ENCODE measurements at places on chromosomes 5 and 9. TPM values are rescaled to one million over a fixed set of nuclear protein-coding genes. Genes with fewer than 3 reads are reported as not detected.

DNA sequence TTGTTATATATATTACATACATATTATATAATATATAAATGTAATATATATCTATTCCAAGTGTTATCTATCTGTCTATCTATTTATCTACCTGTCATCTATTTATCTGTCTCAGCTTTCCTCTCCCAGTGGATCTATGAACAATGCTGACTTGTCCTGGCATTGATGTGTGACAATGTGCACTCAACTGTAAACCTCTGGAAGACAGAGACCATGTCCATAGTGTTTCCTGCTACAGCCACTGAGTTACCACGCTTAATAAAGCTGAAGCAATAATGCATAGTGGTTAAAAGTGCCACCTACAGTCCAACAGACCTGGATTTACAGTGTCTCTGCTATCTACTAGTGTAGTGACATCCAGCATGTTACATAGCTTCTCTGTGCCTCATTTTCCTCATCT lies 57.2 kb upstream of the TMED7 start:
- H3K27me3 ChIP-seq: no peaks in the 10 kb centered on the region
- no peak for DNase-seq
- no peak overlapping the region for H3K27ac ChIP-seq
- no peaks in the 10 kb centered on the region for H3K4me1 ChIP-seq

Gene CCL28
- not detected for total RNA-seq

GRCh38 chr9:5767968-5768932 lies 64.7 kb downstream of the ERMP1 start:
- no peaks in the 10 kb centered on the region for H3K4me1 ChIP-seq
- DNase-seq: no peak
- H3K4me3 ChIP-seq: no peak overlapping the region
- no peaks in the 10 kb centered on the region for H3K27me3 ChIP-seq
- H3K27ac ChIP-seq: no peak overlapping the region

Gene ASB6
- total RNA-seq: 17.3 TPM

DNA sequence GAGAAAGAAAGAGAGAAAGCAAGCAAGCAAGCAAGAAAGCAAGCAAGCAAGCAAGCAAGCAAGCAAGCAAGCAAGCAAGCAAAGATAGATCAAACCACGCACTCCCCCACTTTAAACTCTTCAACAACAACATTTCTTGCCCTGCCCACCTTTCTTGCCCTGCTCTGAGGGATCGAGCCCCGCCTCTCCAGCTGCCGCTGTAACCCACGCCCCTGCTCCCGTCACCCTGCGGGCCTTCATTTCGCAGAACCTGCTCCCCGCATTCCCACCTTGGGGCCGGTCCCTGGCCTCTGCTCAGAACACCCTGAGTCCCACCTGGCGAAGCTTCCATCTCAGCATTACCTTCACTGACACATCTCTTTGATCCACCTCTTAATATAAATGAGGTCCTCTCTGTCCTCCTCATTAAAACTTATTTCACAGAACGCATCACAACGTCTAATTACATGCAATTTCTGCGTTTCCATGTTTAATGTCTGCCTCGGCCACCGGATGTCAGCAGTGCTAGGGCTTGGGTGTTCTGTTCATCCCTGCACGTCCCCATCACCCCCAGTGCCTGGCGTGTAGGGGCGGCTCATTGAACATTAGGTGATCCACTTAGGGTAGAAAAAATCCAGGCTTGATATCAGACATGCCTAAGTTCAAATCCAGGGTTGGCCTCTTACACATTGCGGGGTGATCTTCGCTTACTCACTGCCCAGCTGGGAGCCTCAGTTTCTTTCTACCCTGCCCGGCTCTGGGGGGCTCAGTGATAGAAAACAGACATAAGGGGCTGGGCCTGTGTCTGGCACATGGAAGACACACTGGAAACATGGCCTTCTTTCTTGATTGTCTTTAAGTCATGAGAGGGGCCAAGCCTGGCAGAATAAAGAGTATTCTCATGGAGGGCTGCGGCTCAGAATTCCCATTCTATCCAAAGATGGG lies 187.6 kb downstream of the DAB2IP start:
- no peak overlapping the region for H3K4me3 ChIP-seq
- no peaks in the 10 kb centered on the region for H3K27me3 ChIP-seq
- H3K27ac ChIP-seq: no peak overlapping the region
- H3K4me1 ChIP-seq: no peaks in the 10 kb centered on the region

GRCh38 chr5:14405706-14406553 lies 175.7 kb upstream of the OTULINL start:
- no peak overlapping the region for H3K27ac ChIP-seq
- no peaks in the 10 kb centered on the region for H3K27me3 ChIP-seq
- H3K4me3 ChIP-seq: no peak overlapping the region
- no peak for DNase-seq
- H3K36me3 ChIP-seq: peaks cover 36% of the 10 kb centered on the region

- no peak overlapping the region for H3K27ac ChIP-seq
- no peak overlapping the region for H3K4me3 ChIP-seq
These were observed 26.8 kb downstream of the PAX5 start for GRCh38 chr9:37007295-37007694.

DNA sequence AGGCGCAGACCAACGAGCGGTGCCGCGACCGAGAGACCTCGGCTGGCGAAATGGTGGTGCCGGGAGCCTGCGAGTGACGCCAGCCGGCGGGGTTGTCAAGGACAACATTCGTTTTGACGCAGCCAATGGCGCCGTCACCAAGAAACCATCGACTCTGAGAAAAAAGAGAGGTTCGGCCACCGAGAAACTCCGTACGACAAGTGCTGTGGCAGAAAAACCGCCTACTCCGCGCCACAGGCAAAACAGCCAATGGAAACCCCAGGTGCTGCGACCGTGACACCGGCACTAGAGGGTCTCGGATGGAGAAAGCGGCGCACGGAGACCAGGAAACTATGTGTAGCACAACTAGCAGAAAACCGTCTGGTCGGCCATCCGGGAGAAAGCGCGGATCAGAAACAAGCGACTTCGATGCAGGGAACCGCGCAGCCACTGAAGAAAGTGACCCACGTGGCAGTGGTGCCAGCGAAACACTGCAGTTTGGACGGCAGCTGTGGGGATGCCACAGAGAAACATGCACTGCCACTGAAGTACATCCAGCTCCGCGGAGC lies 88.8 kb downstream of the ANXA2R start:
- H3K27ac ChIP-seq: no peak overlapping the region
- H3K4me1 ChIP-seq: no peaks in the 10 kb centered on the region
- H3K27me3 ChIP-seq: no peaks in the 10 kb centered on the region
- H3K36me3 ChIP-seq: peaks cover 4% of the 10 kb centered on the region
- no peak overlapping the region for H3K4me3 ChIP-seq
- DNase-seq: no peak

DNA sequence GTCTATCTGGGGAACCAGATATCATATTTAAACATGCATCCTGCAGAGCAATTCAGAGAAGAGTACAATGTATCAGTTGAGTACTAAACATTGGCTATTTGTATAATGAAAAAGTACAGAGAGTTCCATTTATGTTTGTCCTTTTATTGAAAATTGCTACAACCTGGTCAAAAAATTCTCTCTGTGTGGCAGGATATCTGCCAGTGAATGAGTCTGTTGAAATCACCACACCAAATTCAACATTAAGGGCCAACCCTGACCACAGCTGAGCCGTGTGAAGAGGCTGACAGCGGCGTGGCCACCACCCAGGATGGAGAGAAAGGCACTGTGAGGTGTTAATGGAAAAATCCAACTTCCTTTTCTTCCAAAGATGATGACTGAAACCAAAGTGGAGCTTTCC lies 422.7 kb upstream of the PIK3R1 start:
- no peaks in the 10 kb centered on the region for H3K4me1 ChIP-seq
- no peak overlapping the region for H3K4me3 ChIP-seq
- H3K36me3 ChIP-seq: no peaks in the 10 kb centered on the region
- DNase-seq: no peak
- H3K27me3 ChIP-seq: no peaks in the 10 kb centered on the region

Gene HARS2
- total RNA-seq: 21.4 TPM

DNA sequence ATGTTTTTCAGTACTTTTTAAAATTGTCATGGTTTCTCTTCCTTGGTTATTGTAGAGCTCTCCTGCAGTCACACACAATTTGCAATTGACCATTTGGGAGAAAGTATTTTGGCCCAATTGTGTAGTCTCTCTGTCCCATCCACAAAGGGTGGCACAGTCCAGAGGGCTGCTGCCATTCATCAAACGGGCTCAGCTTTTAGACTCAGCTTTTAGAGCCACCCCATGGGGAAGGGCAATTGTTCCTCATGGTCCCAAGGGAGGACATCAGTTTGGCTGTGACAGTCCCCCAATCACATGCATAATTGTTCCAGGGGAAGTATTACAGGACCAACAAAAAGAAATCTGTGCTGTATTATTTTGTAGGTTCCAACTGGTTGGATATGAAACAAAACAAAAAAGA lies 207.6 kb downstream of the ZNF462 start:
- H3K4me1 ChIP-seq: no peaks in the 10 kb centered on the region
- DNase-seq: no peak
- H3K36me3 ChIP-seq: no peaks in the 10 kb centered on the region
- H3K4me3 ChIP-seq: no peak overlapping the region
